ENCODE measurements at places on chromosomes 11 and 22. TPM values are rescaled to one million over a fixed set of nuclear protein-coding genes. Genes with fewer than 3 reads are reported as not detected.
A peak's percentile ranks its signal among the peaks of the same experiment; 100 is the strongest.

DNA sequence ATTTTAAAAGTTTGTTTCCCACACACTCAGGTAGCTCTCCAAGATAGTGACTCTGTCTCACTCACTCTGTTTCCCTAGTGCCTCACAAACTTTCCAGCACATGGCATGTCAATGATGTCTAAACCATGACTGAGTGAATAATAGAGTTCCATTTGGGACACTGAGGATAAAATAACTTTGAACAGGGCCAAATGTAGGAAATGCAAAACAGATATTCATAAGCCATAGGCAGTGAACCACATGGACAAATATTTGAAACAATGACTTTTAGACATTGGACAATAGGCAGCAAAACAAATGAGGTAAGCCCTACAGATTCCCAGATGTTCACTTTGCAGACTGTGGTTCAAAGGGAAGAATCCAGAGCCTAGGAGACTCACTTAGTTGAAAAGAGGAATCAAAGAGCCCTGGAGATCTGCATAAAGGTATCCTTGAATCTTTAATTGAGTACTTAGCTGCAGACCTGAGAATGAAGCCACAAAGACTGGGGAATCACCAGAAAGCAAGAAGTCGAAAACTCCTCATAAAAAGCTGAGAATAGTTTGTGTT lies 173.3 kb downstream of the FAM76B start:
- H3K27me3 ChIP-seq = no peaks in the 10 kb centered on the region
- no peaks in the 10 kb centered on the region for H3K4me1 ChIP-seq
- no peaks in the 10 kb centered on the region for H3K36me3 ChIP-seq
- H3K4me3 ChIP-seq = no peak overlapping the region
- no peak for DNase-seq
- no peak overlapping the region for H3K27ac ChIP-seq

- no peak overlapping the region for H3K4me3 ChIP-seq
- H3K36me3 ChIP-seq = no peaks in the 10 kb centered on the region
- no peaks in the 10 kb centered on the region for H3K27me3 ChIP-seq
- no peak overlapping the region for H3K27ac ChIP-seq
Observed at GRCh38 chr11:105799728-105800462, 190.0 kb downstream of the GRIA4 start.

The OR5AR1 gene
- total RNA-seq = not detected

The ALG8 gene
- 89.0 TPM for total RNA-seq

The APOL5 gene
- total RNA-seq = not detected

GRCh38 chr11:116613206-116613875 lies 159.4 kb downstream of the BUD13 start:
- H3K36me3 ChIP-seq = no peaks in the 10 kb centered on the region
- no peaks in the 10 kb centered on the region for H3K27me3 ChIP-seq
- H3K4me3 ChIP-seq = no peak overlapping the region
- H3K27ac ChIP-seq = no peak overlapping the region
- no peaks in the 10 kb centered on the region for H3K4me1 ChIP-seq
- no peak for DNase-seq

GRCh38 chr11:101115671-101116160 lies 13.9 kb downstream of the PGR start:
- H3K27me3 ChIP-seq = no peaks in the 10 kb centered on the region
- no peak for DNase-seq
- H3K27ac ChIP-seq = no peak overlapping the region
- H3K4me1 ChIP-seq = no peaks in the 10 kb centered on the region
- no peak overlapping the region for H3K4me3 ChIP-seq
- no peaks in the 10 kb centered on the region for H3K36me3 ChIP-seq

The CCDC134 gene
- 24.5 TPM for total RNA-seq

- H3K36me3 ChIP-seq = no peaks in the 10 kb centered on the region
- H3K27ac ChIP-seq = no peak overlapping the region
Observed at GRCh38 chr11:16805938-16806337, 67.5 kb downstream of the C11orf58 start.

DNA sequence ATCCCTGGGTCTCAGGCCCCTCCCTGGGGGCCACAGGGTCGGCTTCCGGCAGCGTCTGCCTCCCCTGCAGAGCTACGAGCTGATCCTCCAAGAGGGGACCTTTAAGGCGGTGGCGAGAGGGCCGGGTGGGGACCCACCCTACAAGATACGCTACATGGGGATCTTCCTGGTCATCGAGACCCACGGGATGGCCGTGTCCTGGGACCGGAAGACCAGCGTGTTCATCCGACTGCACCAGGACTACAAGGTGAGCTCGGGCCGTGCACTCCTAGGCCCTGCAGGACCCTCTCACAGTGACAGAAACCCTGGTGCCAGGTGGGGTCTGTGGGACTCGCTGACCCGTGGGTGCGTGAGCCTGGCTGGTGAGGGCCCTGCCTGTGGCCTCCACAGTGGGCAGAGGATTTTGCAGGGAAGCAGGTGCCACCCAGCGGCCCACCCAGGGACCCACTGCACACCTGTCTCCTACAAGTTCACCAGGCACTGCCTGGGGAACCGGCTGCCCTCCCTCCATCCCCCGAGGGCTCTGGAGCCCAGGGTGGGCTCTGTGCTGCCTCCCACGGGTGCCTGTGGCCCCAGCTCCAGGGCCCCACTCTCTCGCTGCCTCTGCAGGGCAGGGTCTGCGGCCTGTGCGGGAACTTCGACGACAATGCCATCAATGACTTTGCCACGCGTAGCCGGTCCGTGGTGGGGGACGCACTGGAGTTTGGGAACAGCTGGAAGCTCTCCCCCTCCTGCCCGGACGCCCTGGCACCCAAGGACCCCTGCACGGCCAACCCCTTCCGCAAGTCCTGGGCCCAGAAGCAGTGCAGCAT lies 13.7 kb downstream of the MUC5B start:
- H3K4me3 ChIP-seq = no peak overlapping the region
- H3K36me3 ChIP-seq = no peaks in the 10 kb centered on the region
- H3K27ac ChIP-seq = no peak overlapping the region
- no peaks in the 10 kb centered on the region for H3K27me3 ChIP-seq

GRCh38 chr22:48845356-48845936 lies 982.2 kb downstream of the BRD1 start:
- peaks cover 3% of the 10 kb centered on the region for H3K36me3 ChIP-seq
- no peaks in the 10 kb centered on the region for H3K27me3 ChIP-seq
- H3K4me1 ChIP-seq = no peaks in the 10 kb centered on the region
- no peak overlapping the region for H3K4me3 ChIP-seq

The APOA1 gene
- total RNA-seq = not detected

DNA sequence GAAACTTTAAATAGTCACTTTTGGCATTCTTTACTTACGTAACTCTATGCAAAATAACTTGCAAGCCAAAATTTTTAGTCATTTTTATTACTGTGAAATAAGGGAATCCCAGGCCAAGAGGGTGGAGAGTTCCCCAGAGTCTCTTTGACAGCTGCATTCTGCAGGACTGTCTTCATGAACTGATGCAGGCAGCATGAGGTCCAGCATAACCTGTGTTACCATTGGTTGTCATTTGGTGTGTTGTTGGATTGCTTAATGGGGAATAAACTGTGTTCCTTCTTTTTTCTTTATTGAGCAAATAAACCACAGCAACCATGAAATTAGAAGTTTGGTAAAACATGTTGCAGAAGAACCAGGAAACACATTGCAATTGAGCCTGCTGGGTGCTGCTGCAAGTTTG lies 24.6 kb downstream of the MMP27 start:
- no peak for DNase-seq
- no peak overlapping the region for H3K4me3 ChIP-seq
- no peaks in the 10 kb centered on the region for H3K36me3 ChIP-seq
- H3K27ac ChIP-seq = no peak overlapping the region
- H3K27me3 ChIP-seq = no peaks in the 10 kb centered on the region
- H3K4me1 ChIP-seq = peaks cover 23% of the 10 kb centered on the region

DNA sequence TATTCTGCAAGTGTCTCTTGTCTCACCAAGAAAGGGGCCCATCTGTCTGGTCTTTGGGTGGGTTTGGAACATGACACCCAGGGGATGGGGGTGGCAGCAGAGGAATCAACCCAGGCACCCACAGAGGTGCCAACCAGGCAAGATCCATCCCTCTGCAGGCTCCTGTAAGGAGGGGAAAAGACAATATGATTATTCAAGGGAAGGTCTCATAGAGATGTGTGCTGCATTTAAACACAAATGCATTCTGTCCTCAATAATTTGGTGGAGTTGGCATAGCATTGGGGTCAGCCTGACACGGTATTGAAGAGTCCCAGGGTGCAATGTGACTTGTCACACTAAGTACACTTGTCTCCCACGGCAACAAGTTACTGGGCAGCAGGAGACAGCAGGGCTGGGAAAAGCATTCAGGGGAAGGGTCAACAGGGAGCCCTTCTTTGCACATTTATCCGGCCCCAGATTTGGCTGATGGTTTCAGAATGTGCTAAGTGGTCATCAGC lies 33.1 kb upstream of the SPON1 start:
- no peak for DNase-seq
- peaks cover 12% of the 10 kb centered on the region for H3K4me1 ChIP-seq
- H3K4me3 ChIP-seq = no peak overlapping the region
- H3K27me3 ChIP-seq = no peaks in the 10 kb centered on the region
- H3K36me3 ChIP-seq = 0 out of 2 replicates have a peak, but pooled peaks cover 4% of the 10 kb centered on the region

The ZC3H12C gene
- 2.6 TPM for total RNA-seq

DNA sequence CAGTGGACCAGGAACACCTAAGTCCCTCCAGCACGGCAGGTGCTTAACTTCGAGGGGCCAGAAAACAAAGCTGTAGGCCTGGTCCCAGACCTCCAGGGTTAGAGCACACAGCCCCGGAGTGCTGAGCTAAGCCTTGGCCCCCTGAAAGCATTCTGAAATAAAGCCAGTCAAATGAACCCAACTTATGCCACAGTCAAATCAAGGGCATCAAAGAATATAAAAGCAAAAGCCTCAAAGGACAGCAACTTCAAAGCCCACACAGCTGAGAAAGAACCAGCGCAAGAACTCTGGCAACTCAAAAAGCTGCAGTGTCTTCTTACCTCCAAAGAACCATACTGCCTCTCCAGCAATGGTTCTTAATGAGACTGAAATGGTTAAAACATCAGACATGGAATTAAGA lies 39.1 kb downstream of the TMEM123 start:
- H3K4me1 ChIP-seq = 0 out of 2 replicates have a peak, but pooled peaks cover 6% of the 10 kb centered on the region
- no peak overlapping the region for H3K27ac ChIP-seq
- no peak for DNase-seq
- H3K4me3 ChIP-seq = no peak overlapping the region

- DNase-seq = peak; percentile 85
- no peaks in the 10 kb centered on the region for H3K27me3 ChIP-seq
- H3K27ac ChIP-seq = no peak overlapping the region
- H3K36me3 ChIP-seq = no peaks in the 10 kb centered on the region
- no peak overlapping the region for H3K4me3 ChIP-seq
- no peaks in the 10 kb centered on the region for H3K4me1 ChIP-seq
Observed at GRCh38 chr22:38104084-38104483, 6.4 kb downstream of the BAIAP2L2 start.
